D721Med (cell line): ENCODE measurements at places on chromosomes 2 and 18.

GRCh38 chr2:89000235-89000634, 308.8 kb downstream of the RPIA start:
- no peak for DNase-seq

- no peak for DNase-seq
Observed at GRCh38 chr2:235669983-235670962, 176.4 kb downstream of the AGAP1 start.

GRCh38 chr2:75564713-75565359, 4.1 kb upstream of the EVA1A start:
- DNase-seq = no peak

DNA sequence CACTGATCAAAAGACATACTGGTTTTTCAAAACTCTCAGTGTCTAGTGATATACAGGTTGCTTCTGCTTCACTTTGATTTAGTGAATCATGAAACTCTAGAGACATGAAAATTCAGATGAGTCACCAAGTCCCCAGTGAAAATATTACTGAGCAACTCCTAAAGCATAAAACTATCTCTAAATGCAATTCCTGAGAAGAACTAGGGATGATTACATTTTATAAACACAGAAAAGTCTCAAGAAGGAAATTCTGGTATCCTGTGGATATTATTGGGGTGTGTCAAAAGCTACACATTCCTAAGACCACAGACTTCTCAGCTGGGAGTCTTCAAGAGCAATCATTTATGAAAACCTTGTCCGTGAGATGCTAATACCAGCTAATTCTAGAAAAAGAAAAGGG, 9.7 kb downstream of the LRRTM4 start:
- no peak for DNase-seq

DNA sequence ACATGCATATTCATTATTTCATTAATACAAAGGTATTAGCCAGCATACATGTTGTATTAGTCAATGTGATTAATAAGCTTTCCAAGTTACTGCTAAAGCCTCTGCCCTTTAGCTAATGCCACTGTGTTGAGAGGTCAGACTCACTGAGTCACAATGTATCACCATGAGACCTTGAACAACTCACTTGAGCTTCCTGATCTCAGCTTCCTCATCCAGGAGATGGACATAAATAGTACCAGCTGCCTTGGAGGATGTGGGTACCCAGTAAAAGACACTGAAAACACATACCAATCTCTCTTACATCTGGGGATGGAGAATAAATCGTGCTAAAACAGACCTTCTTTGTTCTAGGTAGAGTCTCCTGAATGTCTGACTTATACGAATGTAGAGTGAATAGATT, 224.6 kb downstream of the EPHA4 start:
- no peak for DNase-seq

- DNase-seq = no peak
Observed at GRCh38 chr2:66573821-66574233, 138.9 kb downstream of the MEIS1 start.

- DNase-seq = no peak
Observed at GRCh38 chr2:233082931-233083755, 23.0 kb downstream of the INPP5D start.

GRCh38 chr18:72704202-72704601, 160.1 kb upstream of the CBLN2 start:
- DNase-seq = no peak

DNA sequence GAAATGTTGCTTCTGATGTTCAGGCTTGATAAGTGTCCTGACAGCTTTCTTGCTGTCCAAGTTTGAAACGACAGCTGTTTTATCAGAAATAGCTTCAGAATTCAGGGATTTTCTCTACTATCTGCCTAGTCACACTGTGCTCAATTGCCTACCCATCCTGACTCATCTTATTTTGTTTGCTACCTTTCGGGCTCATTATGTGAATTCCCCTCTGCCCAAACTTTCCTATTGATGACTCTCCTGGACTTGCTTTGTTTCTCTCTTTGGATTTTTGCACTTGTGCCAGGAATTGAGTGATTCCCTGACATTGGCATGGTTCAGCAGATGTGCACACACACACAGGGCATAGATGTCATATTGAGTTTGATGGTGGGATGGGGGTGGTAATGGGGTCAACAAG, 1052.6 kb upstream of the PIK3C3 start:
- no peak for DNase-seq

- no peak for DNase-seq
Observed at GRCh38 chr2:180268006-180268405, 260.9 kb upstream of the CWC22 start.

- DNase-seq = no peak
Observed at GRCh38 chr2:140023291-140023690, 1243.1 kb upstream of the NXPH2 start.

- no peak for DNase-seq
Observed at GRCh38 chr2:8893474-8893873, 56.1 kb upstream of the KIDINS220 start.

DNA sequence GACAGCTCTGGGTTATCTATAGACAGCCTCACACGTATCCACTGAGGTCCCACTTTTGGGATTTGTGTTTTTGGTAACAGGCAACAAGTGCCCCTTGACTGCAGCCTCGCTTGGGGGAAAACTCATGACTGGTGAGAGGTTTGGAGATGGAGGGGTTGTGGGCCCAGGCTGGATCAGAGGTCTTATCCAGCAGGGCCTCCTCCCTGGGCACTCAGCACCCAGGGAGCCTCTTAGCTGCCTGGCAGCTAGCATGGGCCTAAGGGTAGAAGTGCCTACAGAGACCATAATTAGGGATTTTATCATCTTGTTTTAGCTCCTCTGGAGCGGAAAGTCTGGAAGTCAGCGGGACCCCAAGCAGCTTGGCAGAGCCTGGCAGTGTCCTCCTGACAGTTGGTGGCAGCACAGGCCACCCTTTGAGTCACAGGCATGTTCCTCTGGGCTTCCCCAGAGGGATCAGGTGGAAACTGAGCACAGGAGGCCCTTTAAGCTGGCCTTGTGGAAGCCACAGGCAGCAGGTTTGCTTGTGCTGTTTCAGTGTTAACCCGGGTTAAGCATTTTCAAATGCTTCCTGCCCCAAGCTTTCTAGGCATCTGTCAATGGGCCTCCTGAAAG, 143.1 kb downstream of the KCTD1 start:
- no peak for DNase-seq

DNA sequence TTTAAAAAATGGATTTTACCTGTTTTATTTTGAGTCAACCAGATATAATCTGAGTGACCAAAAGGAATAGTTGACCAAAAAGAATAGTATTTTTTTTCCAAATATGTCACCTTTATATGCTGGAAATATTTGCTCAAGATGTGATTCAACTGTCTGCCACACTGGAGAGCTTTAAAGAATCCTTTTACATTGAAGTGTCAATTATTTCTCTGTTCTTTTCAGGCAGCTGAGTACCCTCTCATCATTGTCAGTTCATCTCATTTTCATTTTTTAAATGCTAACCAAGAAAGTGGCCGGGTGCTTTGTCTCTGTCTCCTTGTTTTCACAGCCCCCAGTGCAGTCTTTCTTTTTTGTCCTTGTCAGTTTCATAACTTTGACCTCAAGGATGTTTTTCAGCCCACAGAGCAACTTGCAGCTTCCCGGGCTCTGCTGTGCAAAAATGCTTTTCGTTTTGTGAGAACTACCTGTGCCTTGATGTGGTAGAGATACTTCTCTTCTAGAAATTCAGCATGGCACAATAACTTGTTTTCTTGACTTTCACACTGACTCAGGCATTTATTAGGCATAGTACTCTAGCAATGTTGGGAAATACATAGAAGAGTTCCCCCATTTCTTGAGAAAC, 23.4 kb upstream of the CERS6 start:
- DNase-seq = no peak

DNA sequence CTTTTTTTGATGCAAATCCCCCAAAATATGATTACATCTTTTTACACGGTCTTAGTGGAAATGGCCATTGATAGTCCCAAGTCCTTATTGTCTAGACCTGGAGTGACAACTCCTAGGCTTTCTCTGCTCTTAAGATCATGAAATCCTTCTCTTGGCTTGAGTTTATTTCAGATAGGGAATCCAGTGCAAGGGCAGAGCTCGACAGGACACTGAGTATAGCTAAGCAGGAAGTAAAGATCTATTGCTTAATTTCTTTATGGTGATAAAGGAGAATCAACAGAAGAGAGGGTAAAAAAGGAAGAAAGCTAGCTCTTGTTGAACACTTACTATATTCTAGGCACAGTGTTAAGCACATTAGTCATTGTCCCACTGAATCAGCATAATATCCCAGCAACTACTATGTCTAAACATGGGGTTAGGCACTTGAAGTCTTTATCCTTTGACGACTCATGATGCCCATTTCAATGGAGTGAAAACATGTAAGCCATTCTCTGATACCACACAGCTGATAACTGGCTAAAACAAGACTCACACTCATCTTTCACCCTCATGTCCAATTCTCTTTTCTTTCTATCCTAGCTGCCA, 74.1 kb upstream of the LRATD1 start:
- DNase-seq = no peak

DNA sequence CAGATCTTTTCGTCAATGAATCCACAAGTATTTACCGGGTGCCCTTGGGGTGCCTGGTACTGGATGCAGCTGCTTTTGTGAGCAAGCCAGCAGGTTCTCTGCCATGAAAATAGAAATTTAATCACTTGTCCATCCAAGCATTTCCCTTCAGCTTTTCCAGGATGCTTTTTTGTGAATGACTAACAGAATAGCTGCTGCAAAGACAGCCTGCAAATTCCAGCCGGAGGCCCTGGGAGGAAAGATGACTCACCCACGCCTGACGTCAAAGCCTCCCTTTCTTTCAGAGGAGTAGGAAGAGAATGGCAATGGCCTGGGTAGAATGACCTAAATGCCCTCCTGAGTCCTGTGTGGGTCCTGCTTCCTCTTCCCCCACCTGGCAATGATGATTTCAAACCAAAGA, 111.9 kb downstream of the AP1S3 start:
- DNase-seq = no peak

DNA sequence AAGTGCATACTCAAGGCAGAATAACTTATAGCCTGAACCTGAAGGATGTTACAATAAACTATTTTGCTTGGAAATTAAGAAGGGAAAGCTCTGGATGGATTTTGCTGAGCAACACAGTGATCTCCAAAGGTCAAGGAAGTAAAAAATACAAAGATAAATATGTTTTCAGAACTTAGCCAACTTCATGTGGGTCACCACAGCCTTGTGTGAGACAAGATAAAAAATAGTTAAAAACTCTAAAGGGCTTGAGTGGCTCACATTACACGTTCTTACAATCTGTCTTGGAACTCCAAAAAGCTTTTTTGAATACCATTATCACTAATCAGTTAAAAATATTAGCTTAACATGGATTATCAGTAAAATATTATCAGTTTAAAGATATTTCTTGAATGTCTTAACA, 28.9 kb upstream of the MTX2 start:
- DNase-seq = no peak

GRCh38 chr18:48605408-48605845, 66.6 kb downstream of the CTIF start:
- DNase-seq = no peak

DNA sequence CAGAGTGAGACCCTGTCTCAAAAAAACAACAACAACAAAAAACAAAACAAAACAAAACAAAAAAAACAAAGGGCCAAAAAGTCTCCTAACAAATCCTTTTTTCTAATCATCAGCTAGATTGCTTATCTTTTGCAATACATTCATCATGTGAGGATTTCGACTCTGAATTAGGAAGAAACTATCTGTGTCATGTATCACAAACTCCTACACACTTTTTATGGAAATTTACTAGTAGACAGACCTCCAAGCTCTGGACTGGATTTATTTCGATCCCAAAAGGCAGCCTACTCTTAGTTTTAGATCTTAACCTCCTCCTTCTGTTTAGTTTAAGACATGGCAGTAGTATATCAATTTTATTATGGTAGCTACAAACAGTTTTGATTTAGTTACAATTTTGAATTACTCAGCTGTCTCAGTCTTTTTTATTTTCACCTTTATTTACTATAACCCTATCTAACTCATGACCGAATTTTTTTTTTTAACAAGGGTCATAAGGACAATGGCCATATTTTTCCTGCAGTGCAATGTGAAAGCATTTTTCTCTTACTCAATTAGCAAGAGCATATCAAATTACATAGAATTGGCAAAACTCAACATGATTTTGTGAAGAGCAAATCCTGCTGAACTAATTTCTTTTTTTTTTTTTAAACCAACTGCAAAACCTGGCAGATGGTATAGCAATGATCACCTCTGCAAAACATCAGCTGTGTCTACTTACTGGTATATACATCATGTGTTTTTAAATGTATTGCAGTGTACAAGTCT, 10.7 kb upstream of the CCDC88A start:
- no peak for DNase-seq

DNA sequence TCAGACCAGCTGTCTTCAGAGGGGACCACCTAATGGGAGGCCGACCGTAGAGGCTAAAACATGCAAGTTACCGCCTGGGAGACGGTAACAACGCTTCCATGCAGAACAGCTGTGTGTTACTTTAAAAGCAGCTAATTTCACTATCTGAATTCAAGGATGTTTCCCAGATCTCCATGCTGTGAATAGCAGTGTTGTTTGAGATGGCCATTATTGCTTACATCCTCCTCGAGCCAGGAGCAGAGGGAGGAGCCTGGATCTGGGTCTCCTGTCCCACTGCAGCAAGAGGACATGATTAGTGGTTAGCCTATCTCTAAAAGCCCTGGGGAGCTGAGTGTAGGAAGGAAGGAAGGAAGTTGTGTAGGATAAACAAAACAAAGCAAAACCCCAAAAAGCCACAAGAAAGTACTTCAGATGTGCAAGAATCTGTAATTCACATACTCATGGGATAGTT, 50.9 kb downstream of the ACTR2 start:
- no peak for DNase-seq

GRCh38 chr2:228107846-228108245, 73.6 kb downstream of the SPHKAP start:
- DNase-seq = no peak

DNA sequence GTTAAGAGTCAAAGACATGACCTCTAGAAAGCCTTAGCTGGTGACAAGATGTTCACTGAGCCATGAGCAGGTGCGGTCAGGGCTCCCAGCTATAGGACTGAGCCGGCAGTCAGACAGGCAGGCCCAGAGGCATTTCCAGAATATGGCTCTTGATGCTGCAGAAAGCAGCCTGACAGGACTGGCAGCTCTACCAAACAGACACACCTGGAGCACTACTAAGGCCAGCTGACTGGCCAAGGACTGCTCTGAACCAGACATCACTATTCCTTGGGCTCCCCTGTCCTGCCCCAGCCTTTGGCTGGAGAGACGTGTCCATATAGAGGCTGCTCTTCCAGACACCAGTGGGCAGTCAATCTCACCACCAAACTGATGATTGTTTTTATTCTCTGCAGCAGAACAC, 98.8 kb downstream of the RIF1 start:
- DNase-seq = no peak

GRCh38 chr2:624551-625347, 52.5 kb downstream of the TMEM18 start:
- DNase-seq = no peak

- DNase-seq = no peak
Observed at GRCh38 chr2:218470448-218470847, 51.5 kb downstream of the VIL1 start.
